ENCODE measurements at places on chromosomes 1 and 21.

DNA sequence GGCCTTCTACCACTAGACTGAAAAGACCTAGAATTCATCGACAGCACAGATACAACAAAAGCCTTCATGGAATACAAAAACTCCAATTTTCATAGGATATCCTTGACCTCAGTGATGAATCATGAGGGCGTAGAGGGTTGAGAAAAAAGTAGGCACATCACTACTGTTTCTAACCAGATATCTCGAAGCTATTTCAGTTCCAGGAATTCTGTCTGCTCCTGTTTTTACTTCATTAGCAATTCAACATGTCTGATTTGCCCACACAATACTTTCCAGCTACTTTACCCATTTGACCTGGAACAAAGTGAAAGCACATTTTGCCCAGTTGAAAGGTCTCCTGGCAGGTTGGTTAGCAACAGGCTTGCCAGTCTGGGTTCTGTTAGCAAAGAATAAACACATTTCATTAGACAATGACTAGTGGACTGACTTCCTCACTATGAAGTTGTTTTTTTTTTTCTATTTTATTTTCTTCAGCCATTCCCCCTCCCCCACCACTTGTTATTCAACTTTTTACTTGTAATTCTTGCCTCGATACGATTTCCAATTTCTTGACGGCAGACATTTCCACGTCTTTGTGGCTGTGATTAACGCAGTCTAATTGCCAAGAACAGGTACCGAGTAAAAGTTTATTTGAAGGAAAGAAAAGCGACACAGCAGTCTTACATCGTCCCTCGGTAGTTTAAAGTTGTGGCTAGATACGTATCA lies 4.0 kb upstream of the ZBTB18 start:
- no peak for DNase-seq

DNA sequence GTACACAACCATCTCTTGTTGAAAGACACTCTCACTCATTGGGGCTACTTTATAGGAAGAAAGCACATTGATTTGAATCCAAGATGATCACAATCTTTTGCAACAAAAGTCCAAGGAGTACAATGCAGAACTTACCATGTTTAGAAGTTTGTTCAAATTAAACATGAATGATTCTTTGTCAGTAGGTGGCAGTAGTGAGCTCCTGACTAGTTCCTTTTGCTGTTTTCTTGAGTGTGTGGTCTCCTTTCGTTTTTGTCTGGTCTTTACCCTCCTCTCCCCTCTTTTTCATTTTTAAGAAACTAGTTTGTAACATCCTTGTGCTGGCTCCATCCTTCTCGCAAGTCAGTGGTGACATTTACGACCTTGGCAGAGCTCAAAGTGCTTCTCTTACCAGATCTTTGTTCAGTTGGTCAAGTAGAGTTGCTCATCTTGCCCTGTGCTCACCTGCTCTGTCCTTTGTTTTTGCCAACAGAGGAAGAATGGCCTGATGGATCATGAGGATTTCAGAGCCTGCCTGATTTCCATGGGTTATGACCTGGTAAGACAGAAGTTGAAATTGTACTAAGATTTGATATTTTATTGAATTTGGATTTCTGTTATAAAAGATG lies 35.7 kb upstream of the MTR start:
- DNase-seq: no peak

GRCh38 chr1:53860967-53861411 lies 22.9 kb upstream of the NDC1 start:
- peak; percentile 8 for DNase-seq

DNA sequence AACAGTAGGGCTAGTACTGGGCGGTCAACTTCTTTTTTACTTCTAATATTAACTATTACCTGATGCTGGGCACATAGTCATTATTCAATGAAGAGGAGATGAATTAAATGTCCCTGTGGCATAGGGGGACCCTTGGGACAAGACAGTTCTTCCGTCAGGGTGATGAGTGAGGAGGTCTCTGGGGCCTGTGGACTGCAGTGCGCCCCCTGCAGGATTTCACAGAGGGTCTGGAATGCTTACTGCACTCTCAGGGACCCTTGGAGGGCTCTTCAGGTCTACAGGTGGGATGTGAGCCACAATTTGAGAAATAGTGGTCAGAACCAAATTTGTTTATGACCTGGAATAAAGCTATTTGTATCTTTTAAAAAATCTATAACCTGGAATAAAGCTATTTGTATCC lies 149.4 kb downstream of the FAM78B start:
- DNase-seq: no peak

- DNase-seq: peak; percentile 77
Measured at GRCh38 chr1:248838357-248839167, 538 bp downstream of the ZNF672 start.

GRCh38 chr1:42334240-42335049 lies 590 bp downstream of the FOXJ3 start:
- peak; percentile 1 for DNase-seq

GRCh38 chr1:23562137-23562876 lies 3.0 kb upstream of the ID3 start:
- DNase-seq: no peak

DNA sequence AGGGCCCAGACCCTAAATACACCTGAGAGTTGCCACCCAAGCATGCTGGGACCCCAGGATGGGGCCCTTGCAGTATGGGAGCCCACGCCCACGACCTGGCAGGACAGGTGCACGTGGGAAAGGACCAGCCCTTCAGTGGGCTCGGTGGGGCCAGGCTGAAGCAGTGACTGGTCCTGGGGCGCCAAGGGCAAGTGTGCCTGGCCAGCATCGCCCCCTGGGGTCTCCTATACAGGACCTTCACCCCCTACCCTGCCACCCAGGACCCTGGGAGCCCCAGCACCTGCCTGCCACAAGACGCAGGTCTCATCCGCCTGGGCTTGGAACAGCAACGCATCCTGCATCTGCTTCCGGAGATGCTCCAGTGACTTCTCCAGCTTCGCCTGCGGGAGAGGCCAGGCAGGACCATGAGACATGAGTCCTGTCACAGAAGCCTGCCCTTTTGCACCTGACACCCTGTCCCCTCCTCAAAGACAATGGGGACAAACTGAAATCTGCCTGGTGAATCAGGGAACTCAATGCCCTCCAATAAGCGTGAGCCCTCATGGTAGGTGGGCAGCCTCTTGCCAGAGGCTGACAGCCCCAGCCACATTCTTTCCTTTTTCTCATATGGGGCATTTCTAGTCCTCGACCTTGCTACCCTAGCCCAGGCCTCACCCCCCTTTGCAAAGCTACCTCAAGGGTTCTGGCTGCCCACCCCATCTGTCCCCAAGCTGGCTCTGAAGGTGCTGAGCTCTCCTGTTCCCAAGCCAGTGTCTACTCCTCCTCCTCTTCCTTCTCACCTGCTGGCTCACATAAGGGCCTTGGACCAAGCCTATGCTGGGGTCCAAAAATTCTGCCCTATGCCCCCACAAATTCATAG lies 4.6 kb downstream of the TRIM11 start:
- DNase-seq: no peak
